CD14-positive monocyte (primary cell): ENCODE measurements at places on chromosomes 7 and 10. TPM values are rescaled to one million over a fixed set of nuclear protein-coding genes. Genes with fewer than 3 reads are reported as not detected.

GRCh38 chr10:43218206-43218950, 48.5 kb downstream of the RASGEF1A start:
- H3K36me3 ChIP-seq: no peaks in the 10 kb centered on the region
- no peaks in the 10 kb centered on the region for H3K4me1 ChIP-seq
- DNase-seq: no peak
- no peak overlapping the region for H3K27ac ChIP-seq
- H3K27me3 ChIP-seq: no peaks in the 10 kb centered on the region

GRCh38 chr10:24616536-24616935, 107.2 kb downstream of the ARHGAP21 start:
- no peaks in the 10 kb centered on the region for H3K27me3 ChIP-seq
- DNase-seq: no peak
- H3K27ac ChIP-seq: no peak overlapping the region
- H3K4me3 ChIP-seq: no peak overlapping the region
- H3K4me1 ChIP-seq: no peaks in the 10 kb centered on the region

DNA sequence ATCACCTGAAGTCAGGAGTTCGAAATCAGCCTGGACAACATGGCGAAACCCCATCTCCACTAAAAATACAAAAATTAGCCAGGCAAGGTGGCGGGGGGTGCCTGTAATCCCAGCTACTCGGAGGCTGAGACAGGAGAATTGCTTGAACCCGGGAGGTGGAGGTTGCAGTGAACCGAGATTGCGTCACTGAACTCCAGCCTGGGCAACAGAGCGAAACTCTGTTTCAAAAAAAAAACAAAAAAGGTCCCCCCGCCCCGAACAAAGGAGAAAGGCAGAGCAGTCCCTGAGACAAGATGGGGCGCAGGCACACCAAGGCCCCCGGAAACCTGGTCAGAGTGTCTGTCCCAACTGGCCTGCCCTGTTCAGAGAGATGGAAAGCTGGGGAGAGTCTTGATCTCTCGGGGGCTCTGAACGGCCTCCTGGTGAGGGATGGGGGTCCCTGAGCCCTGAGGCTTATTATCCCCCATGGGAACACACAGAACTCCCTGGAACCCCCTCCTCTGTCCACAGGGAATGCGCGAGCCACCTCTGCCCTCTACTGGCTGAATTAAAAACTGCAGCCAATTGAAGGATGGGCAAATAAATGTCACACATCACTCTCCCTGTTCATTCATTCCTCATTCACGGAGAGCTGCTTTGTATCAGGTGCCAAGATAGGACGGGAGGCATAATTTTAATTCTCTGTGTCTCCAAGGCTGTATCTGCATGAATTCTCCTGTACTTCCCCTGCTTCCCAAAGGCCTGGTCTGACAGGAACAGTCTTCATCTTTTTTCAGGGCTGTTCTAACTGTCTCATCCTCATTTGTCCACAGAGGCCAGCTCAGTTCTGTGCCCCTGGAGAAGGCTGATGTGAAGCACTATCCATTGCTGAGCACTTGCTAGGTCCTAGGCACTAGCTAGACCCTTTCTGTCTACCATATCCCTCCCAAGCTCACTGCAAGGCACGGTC, 28.9 kb downstream of the MAT1A start:
- no peak overlapping the region for H3K4me3 ChIP-seq
- peak; percentile 28 for DNase-seq
- no peaks in the 10 kb centered on the region for H3K27me3 ChIP-seq

The CPN1 gene
- not detected for polyA plus RNA-seq

DNA sequence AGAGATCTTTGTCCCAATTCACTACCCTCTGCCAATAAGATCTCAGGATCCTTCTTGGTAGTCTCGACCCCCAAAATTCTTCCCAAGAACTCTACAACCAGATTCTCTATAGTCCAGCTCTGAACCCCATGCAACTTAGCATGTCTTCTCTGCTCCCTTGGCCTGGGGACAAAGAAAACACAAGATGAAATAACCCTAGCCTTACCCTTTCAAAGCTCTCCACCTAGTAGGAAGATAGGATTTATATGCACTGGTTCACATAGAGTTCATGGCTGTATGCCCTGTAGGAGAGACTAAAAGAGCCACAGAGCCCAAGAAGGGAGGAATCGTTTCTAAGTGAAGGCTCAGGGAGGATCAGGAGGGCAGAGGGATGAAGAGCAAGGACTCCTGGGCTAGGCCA, 96.1 kb downstream of the PPP1R3C start:
- H3K27ac ChIP-seq: no peak overlapping the region
- no peaks in the 10 kb centered on the region for H3K27me3 ChIP-seq
- no peak for DNase-seq
- no peaks in the 10 kb centered on the region for H3K36me3 ChIP-seq
- no peaks in the 10 kb centered on the region for H3K4me1 ChIP-seq

The POM121 gene
- polyA plus RNA-seq: 13.3 and 18.8 TPM in 2 replicates

- H3K27ac ChIP-seq: no peak overlapping the region
- no peak for DNase-seq
- H3K4me1 ChIP-seq: no peaks in the 10 kb centered on the region
- H3K36me3 ChIP-seq: no peaks in the 10 kb centered on the region
- H3K27me3 ChIP-seq: no peaks in the 10 kb centered on the region
Observed at GRCh38 chr10:63125459-63125858, 7.7 kb upstream of the NRBF2 start.

DNA sequence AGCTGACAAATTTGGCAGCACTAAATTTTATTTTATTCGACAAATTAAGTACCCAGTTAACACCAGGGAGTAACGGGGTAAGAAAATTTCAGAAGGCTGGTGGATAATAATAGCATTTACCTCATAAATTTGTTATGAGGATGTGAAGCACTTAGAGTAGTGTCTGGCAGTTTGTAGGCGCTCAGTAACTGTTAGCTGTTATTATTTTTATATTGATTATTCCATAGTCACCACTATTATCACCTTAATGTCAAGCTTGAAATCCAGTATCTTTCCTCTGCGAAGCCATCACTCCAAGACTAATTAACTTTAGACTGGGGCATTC, 563 bp upstream of the COA1 start:
- H3K27me3 ChIP-seq: no peaks in the 10 kb centered on the region
- H3K4me3 ChIP-seq: peak overlapping the region; percentile 92
- H3K4me1 ChIP-seq: peaks cover 11% of the 10 kb centered on the region
- peak overlapping the region; percentile 41 for H3K27ac ChIP-seq
- no peak for DNase-seq

DNA sequence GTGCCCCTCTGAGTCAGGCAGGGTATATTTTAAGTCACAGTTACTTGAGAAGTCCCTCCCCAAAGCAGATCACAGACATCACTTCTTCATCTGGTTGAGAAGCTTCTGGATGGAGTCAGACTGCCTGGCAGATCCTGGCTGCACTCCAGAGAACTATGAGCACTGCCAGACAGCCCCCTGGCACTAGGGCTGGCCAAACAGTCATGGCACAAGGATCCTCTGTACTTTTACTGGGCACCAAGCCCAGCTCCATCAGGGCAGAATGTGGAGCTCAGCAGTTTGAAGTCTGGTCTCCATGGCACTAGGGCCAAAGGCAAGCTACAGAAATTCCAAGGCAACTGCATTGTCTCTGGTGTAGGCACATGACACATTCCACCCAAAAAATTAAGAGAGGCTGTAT, 162.1 kb downstream of the NRG3 start:
- H3K36me3 ChIP-seq: no peaks in the 10 kb centered on the region
- H3K27me3 ChIP-seq: no peaks in the 10 kb centered on the region
- no peaks in the 10 kb centered on the region for H3K4me1 ChIP-seq
- no peak for DNase-seq
- H3K27ac ChIP-seq: no peak overlapping the region

The PLEKHS1 gene
- polyA plus RNA-seq: 0.08 TPM in 1 of 2 replicates, not detected in the other

DNA sequence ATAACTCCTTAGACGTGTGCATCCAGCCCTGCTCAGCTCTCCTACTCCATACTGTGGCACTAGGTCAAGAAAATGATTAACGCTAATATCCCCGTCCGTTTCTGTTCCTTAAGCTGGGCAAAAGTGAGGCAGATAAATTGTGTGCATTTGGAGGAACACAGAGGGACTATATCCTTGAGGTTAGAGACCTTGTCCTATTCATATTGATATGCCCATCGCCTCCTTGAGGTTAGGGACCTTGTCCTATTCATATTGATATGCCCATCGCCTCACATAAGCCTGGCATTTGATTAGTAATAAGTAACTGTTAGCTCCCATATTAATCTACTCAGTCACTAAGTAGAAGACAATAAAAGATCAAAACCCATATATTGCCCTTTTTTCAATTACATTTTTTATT, 12.9 kb upstream of the TAX1BP1 start:
- no peaks in the 10 kb centered on the region for H3K27me3 ChIP-seq
- H3K4me1 ChIP-seq: no peaks in the 10 kb centered on the region
- no peak for DNase-seq
- no peak overlapping the region for H3K27ac ChIP-seq
- no peaks in the 10 kb centered on the region for H3K36me3 ChIP-seq
- H3K4me3 ChIP-seq: no peak overlapping the region

DNA sequence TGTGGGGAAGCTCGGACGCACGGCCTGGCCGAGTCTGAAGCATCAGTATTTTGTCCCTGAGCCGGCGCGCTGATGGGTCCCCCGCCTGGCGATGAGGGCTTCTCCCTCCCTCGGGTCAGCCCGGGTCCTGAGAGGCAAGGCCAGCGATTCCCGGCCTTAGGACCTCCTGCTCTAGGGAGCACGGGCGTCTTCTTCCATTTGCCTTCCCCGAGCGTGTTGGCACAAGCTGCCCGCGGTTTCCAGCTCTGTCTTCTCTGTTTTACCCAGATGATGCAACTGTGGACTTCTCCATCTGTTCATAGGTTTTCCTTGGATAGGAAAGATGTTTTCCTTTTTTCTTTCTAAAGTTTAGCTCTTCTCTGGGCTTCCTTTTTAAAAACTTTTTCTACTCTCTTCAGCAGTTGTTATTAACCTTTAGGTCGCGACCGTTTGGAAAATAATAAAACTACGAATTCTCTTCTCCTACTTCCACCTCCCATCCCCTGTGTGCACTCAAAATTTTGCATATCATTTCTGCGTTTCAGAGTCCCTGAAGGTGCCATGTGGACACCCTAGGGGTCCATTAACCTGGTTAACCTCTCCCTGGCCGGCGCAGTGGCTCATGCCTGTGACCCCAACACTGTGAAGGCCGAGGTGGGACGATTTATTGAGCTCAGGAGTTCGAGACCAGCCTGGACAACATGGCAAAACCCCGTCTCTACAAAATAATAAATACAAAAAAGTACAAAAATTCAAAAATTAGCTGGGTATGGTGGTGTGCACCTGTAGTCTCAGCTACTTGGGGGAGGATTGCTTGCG, 1.4 kb upstream of the SLC25A28 start:
- H3K27ac ChIP-seq: peak overlapping the region; percentile 95
- H3K4me3 ChIP-seq: peak overlapping the region; percentile 88
- H3K36me3 ChIP-seq: no peaks in the 10 kb centered on the region
- H3K4me1 ChIP-seq: peaks cover 54% of the 10 kb centered on the region
- DNase-seq: peak; percentile 70
- no peaks in the 10 kb centered on the region for H3K27me3 ChIP-seq

- no peak overlapping the region for H3K4me3 ChIP-seq
- H3K4me1 ChIP-seq: no peaks in the 10 kb centered on the region
- H3K27ac ChIP-seq: no peak overlapping the region
- DNase-seq: no peak
- no peaks in the 10 kb centered on the region for H3K27me3 ChIP-seq
- no peaks in the 10 kb centered on the region for H3K36me3 ChIP-seq
Observed at GRCh38 chr7:97580205-97580604, 151.7 kb upstream of the TAC1 start.

The PTPRE gene
- 227 and 271 TPM in 2 replicates for polyA plus RNA-seq

GRCh38 chr7:47765373-47765979, 182.8 kb downstream of the PKD1L1 start:
- H3K36me3 ChIP-seq: no peaks in the 10 kb centered on the region
- H3K27me3 ChIP-seq: no peaks in the 10 kb centered on the region
- no peak for DNase-seq
- H3K4me1 ChIP-seq: no peaks in the 10 kb centered on the region
- no peak overlapping the region for H3K4me3 ChIP-seq

The PBLD gene
- polyA plus RNA-seq: 3.4 TPM

GRCh38 chr10:69446650-69447151, 4.6 kb upstream of the TSPAN15 start:
- peaks cover 7% of the 10 kb centered on the region for H3K4me1 ChIP-seq
- no peaks in the 10 kb centered on the region for H3K36me3 ChIP-seq
- no peak overlapping the region for H3K27ac ChIP-seq
- peaks cover 8% of the 10 kb centered on the region for H3K27me3 ChIP-seq

DNA sequence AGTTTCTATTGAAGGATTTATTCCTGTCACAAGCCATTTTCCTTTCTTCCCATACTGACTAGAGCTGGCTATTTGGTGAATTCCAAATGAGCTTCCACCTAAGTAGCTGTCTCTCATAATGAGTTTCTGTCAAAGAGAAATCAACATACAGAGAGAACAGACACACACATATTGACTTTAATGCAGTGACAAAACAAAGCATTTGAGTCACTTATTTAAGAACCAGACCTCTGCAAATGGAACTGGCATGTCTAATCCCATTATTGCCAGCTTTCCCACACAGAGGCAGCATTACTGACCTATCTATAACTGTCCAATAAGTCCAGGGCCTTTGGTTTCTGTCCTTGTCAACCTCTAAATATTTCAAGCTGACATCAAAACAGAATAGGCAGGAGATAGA, 179.3 kb upstream of the CSTF2T start:
- no peaks in the 10 kb centered on the region for H3K27me3 ChIP-seq
- no peak for DNase-seq
- H3K4me1 ChIP-seq: no peaks in the 10 kb centered on the region
- H3K36me3 ChIP-seq: no peaks in the 10 kb centered on the region

- H3K27ac ChIP-seq: no peak overlapping the region
- no peaks in the 10 kb centered on the region for H3K4me1 ChIP-seq
- H3K36me3 ChIP-seq: no peaks in the 10 kb centered on the region
Observed at GRCh38 chr7:135742371-135742770, 6.2 kb downstream of the FAM180A start.

GRCh38 chr10:114526126-114526503, 121.8 kb upstream of the AFAP1L2 start:
- H3K4me1 ChIP-seq: peaks cover 12% of the 10 kb centered on the region
- no peaks in the 10 kb centered on the region for H3K36me3 ChIP-seq
- H3K27ac ChIP-seq: no peak overlapping the region
- DNase-seq: no peak

DNA sequence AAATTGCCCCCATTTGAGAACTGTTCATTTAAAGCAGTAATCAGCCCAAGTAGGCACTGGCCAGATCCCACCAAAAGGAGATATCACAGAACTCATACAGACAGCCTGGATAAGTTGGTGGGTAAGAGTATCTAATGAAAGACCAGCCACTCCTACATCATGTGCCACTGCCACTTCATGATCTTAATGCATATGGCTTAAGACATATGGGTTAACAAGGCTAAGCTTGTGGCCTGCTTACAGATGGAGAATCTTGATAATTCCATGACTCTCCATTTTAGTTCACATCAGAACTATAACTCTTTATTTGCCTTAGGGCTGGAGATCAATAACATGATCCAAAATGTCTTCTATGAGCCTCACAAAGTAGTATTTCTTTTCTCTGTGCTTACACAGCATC, 6.8 kb upstream of the IFIT1B start:
- H3K27me3 ChIP-seq: no peaks in the 10 kb centered on the region
- no peak for DNase-seq
- H3K4me3 ChIP-seq: no peak overlapping the region
